Urothelium cell line (cell line): ENCODE measurements at places on chromosomes 3 and 15.

DNA sequence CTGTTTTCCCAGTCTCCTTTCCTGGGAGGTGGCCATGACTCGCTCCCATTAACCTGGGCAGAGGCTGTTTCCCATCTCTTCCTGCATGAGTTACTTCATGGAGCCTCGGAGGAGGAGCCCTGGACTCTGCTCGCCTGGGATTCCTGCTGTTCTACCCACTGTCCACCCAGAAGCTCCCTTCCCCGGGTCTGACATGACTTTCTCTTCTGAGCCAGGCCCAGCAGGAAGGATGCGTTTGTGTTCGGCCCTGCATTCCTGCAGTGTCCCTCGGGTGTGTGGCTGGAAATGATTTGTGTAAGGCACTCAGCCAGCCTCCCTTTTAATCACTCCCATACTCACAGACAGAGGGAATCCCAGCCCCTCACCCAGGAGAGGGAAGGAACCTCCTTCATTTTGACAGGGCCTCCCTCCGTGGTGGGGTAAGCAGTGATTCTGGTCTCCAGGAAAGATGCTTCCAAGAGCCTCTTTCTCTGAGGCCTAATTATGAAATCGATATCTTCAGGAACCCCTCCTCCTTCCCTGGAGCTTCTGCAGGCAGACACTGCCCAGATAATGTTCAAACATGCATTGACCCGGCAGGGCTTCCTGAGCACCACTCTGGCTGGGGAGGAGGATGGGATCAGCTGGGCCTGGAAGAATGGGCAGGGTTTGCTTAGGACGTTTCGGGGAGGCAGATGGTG, 41.6 kb upstream of the DLG1 start:
- DNase-seq = no peak

- no peak for DNase-seq
Measured at GRCh38 chr3:195755791-195756676, 35.3 kb downstream of the MUC20 start.

DNA sequence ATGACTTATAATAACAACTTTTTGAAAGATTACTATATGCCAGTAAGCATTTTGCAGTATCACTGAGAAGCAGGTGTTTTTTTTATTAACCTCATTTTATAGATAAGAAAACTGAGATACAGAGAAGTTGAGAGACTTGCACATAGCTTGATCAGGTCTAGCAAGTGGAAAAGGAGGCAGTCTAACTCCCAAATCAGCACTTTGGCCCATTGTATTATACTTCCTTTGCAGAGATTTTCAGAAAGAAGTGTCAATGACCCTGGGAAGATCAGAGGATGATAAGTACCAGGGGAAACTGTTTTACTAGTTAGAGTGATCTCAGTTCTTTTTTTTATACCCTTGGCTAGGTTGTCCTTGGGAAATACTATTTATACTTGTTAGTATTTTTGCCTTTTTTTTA, 358.7 kb downstream of the SQOR start:
- no peak for DNase-seq

DNA sequence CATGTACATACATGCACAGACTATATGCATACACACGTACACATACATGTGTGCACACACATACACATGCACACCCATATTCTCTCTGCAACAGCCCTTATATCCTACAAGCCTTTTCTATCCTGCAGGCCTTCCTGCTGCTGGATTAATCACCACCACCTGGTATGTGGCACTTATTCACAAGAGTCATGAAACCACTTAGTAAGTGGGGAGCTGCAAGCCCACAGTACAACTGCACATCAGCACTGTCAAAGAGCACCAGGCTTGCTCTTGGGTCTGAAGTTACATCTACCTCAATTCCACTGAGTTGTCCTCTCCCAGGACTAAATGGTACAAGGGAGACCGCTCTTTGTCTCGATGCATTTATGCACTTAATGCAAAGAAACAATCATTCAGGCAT, 233.2 kb downstream of the KLF13 start:
- DNase-seq = no peak

GRCh38 chr3:159872374-159873109, 116.1 kb upstream of the IL12A start:
- peak; percentile 58 for DNase-seq

- no peak for DNase-seq
Measured at GRCh38 chr3:57029383-57029782, 31.1 kb upstream of the SPATA12 start.

DNA sequence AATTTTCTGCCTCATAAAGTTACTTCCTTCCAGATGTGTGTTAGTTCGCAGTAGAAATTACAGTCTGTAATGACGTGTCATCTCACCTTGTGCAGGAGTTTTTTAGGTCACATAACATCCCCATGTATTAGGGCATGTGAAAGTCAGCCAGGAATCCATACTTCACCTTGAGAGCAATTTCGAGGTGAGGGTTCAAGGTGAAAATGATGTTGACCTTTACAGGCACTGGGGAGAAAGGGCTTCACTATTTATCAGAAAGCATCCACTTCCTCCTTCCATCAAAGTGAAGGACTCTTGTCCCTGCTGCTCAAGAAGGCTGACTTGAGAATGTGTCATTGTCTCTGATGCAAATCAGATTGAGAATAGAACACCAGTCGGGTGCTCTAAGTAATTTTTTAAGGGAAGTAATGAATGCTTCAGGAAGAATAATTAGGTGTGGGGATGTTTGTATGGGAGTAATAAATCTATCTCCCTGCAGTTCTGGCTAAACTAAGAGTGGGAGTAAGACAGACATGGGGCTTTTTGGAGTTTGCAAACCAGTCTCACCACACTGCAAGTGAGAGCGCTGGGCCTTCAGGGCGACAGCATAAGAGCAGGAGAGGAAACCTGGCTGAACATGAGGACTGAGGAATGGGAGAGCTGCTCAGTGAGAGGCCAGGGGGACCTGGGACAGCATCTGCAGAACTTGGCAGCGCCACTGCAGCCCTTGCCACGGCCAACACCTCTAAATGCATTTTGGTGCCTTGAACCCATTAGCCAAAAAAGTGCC, 85.9 kb upstream of the IL12A start:
- no peak for DNase-seq

DNA sequence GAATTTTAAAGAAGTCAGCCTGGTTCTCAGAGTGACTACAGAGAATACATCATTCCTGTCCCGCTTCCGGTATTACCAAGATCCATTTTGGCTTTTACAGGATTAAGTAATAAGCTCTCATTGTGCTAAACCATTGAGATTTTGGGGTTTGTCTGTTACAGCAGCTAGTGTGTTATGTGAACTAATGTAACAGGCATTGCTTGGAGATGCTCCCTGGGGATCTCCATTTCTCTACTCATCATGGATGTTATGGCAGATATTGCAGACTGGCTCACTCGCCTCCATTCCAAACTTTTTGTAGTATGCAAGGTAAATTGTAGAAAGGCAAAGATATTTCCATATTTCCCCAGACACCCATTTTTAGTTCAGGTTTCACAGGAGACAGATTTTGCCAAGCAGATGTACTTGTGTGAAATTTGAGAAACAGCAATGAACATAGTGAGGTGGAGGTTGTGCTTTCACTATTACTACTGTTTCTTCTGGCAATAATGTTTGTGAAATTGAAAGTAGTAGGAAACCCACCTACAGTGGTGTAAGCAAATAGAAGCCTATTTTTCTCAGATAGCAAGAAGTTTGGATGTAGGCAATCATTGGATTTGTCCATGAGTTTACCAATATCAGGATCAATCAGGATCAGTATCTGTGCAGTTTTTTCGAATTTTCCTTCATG, 177.1 kb upstream of the GALNT15 start:
- DNase-seq = no peak

GRCh38 chr15:67508407-67508806, 12.5 kb upstream of the C15orf61 start:
- DNase-seq = no peak

DNA sequence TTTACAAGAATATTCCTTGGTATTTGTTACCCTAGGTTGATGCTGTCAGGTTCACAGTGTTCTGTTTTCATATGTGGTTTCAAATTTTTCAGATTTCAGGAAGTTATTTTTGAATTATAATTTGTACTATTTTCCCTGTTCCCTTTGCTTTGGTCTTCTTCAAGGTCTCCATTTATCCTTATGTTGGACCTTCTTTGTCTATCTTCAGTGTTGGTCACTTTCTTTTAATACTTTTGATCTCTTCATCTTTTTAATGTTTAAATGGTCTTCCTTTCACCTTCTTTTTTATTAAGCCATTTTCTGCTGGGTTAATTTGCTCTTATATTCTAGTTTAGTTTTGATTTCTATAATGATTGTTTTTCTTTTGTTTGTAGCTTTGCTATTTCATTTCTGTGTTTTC, 61.3 kb downstream of the KLHL25 start:
- DNase-seq = no peak

DNA sequence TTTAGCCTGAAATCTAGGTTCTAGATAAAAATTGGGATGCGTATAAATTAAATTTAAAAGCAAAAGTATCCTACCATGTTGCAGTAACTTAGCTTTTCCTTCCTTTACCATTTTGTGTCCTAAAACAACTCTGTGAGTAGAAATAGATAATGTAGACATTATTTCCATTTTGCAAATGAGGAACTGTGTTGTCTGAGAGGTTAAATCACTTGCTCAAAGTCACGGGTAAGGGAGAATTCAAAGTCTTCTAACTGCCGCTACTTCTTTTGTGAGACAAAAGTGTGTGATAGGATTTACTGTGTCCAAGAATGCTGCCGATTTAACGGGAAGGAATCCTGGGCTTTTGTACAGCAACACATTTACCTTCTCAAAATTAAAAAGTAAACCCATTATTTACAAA, 40.7 kb downstream of the MYO1E start:
- DNase-seq = no peak

DNA sequence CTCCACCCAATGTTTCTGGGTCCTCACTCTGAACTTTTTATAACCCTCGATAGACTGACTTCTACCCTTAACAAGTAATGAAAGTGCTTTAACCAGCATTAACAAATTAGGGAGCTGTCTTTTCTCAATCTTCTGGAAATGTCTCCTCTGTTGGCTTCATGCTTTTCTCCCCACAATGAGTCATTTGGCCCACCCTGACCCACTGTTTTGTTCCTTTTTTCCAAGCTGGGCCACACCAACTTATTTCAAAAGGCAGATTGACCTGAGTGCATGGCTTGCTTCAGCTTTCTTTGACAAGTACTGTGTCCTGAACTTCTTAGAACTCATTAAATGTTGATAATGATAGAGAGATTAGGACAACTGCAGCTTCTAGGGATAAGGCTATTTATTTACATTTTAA, 199.6 kb upstream of the SEMA6D start:
- no peak for DNase-seq

GRCh38 chr3:144273601-144274000, 302.0 kb downstream of the DIPK2A start:
- DNase-seq = no peak

- DNase-seq = no peak
Measured at GRCh38 chr3:95319921-95320494, 1257.1 kb downstream of the NSUN3 start.

- DNase-seq = peak; percentile 68
Measured at GRCh38 chr3:100254168-100254777, 6.5 kb upstream of the TBC1D23 start.

GRCh38 chr15:85753261-85753660, 41.5 kb downstream of the KLHL25 start:
- no peak for DNase-seq
